ENCODE measurements at places on chromosomes 12 and 14.
A peak's percentile ranks its signal among the peaks of the same experiment; 100 is the strongest.

GRCh38 chr12:12008931-12009611 lies 61.7 kb upstream of the BCL2L14 start:
- no peak for DNase-seq

DNA sequence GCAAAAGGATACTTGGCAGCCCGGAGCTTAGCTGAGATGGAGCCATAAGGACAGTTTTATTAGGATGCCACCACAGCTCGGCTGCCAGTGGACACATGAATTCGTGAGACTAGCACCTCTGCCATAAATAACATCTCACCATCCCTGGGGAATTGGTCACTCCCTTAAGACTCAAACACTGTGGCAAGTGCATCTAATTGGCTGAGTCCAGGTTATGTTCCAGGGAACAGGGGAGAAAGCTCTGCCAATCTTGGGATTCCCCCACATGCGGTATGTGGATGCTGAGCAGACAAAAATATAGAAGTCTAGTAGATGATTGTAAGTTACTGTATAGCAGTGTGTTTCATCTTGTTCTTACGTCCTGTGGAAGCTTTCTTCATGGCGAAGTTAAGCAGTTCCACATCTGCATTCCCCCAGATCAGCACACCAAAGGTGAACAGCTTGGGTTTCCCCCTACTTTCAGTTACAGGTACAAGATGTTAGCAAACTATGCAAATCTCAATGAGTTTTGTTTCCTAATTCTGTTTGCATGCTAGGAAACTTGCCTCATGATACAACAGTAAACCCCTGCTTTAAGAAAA lies 131.1 kb downstream of the ETV6 start:
- DNase-seq: no peak

GRCh38 chr12:20415641-20416040 lies 47.3 kb downstream of the PDE3A start:
- no peak for DNase-seq

- no peak for DNase-seq
Observed at GRCh38 chr12:69719336-69720316, 19.0 kb upstream of the RAB3IP start.

- no peak for DNase-seq
Observed at GRCh38 chr14:71764701-71765382, 167.4 kb upstream of the RGS6 start.

- no peak for DNase-seq
Observed at GRCh38 chr12:68831272-68831671, 23.3 kb downstream of the MDM2 start.

- no peak for DNase-seq
Observed at GRCh38 chr14:88044776-88045446, 40.0 kb downstream of the GPR65 start.

GRCh38 chr14:67447033-67447381 lies 35.0 kb upstream of the PLEK2 start:
- no peak for DNase-seq

GRCh38 chr12:22051114-22051698 lies 5.2 kb downstream of the CMAS start:
- no peak for DNase-seq

DNA sequence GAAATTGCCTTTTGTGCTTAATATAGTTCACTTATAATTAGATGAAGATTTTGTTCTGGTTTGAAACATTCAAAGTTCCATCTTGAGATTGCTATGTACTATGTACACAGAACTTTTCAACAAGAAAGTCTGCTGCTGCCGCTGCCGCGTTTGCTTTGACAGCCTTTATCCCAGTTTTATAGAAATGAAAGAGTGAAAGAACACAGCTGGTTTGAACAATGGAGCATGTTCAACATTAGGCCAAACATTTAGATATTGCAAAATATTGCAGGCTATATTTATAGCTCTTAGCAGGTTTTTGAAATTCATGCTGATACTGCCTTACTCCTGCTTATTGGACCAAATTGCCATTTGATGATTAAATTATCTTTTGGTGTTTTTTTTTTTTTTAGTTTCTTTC lies 299.8 kb upstream of the PRKD1 start:
- no peak for DNase-seq

GRCh38 chr14:64704143-64704742 lies at the start of gene PLEKHG3:
TSS of gene PLEKHG3 (plus strand) at chr14:64704424. CDS start at chr14:64727632, 23,208 bp downstream.
- DNase-seq: no peak

GRCh38 chr14:85415015-85415712 lies 114.8 kb upstream of the FLRT2 start:
- DNase-seq: peak; percentile 77

- no peak for DNase-seq
Observed at GRCh38 chr14:36367985-36368774, 47.7 kb upstream of the MBIP start.

DNA sequence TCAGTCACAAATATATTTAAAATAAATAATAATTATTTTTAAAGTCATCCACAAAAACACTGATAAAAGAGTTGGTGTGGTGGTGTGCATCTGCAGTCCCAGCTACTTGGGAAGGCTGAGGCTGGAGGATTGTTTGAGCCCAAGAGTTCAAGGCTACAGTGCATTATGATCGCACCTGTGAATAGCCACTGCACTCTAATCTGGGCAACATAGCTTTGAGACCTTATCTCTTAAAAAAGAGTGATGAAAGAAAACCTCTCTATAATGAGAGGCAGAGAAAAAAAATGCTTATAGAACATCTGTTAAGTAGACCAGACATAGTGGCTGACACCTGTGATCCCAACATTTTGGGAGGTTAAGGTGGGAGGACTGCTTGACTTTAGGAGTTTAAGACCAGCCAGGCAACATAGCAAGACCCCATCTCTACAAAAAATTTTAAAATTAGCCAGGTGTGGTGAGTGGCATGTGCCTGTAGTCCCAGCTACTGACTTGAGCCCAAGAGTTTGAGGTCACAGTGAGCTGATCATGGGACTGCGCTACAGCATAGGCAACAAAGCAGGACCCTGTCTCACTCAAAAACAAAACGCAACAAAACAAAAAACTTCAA lies 50.5 kb downstream of the RALGAPA1 start:
- DNase-seq: no peak

DNA sequence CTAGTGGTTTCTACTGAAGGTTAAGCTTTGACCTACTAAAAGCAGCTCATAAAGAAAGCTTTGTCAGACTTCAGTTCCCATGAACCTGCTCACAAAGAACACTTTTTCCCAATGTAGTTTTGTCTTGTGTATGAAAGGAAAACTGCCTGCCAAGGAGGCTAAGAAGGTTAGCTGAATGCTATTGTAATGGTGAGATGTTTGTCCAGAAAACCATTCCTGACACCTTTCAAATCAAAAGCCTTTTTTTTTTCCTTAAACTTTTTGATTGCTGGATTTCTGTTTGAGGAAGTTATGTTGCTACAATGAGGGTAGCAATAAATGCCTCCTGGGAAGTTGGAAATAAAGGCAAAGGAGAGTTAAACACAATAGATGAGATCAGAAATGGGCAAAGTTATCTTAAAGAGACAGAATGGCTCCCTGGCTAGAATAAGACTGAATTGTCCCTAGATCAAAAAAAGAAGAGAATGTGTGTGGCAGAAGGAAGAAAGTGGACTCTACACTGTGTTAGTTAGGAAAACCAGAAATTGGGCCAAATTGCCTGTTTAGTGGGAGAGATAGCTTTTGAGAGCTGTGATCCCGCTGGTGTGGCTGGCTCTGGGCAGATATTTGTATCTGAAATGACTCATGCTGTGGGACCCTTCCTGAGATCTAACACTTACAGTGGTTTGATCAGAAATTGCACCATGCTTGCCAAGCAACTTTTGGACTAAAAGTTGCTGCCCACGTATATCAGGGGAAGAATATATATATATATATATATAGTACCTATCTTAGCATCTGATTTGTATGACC lies 27.5 kb downstream of the TECPR2 start:
- DNase-seq: no peak

DNA sequence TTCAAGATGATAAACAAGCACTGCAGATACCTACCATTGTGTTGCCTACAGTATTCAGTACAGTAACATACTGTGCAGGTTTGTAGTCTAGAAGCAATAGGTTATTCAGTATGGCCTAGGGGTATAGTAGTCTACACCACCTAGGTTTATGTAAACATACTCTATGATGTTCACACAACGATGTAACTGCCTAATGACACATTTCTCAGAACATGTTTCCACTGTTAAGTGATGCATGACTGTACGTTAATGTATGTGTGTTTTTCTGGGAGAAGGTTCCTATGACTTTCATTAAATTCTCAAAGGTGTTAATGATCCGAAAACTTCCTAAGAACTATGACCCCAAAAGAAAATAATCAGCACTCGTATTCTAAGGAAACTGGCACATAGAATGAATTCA lies 20.9 kb upstream of the CALM1 start:
- DNase-seq: no peak

GRCh38 chr12:25796523-25797000 lies 161.9 kb upstream of the RASSF8 start:
- DNase-seq: no peak

GRCh38 chr12:92735131-92735721 lies 32.4 kb downstream of the PLEKHG7 start:
- DNase-seq: peak; percentile 93

DNA sequence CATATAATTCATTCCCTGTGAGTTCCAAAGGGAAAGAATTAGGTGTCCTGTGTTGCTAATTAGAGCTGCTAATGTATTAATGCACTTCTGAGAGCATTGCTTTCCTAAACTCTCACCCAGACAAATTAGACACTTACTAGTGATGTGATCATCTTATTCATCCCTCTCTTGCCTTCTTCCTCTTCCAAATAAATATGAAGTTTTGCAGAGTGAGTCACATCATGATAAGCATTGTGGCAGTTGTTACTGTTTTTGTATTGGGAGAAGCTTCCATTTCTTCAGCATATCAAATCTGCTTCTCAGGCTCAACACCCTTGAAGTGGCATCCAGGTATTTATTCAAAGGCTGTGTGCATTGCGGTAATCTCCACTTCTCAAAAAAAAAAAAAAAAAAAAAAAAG lies 37.3 kb upstream of the E2F7 start:
- DNase-seq: no peak

DNA sequence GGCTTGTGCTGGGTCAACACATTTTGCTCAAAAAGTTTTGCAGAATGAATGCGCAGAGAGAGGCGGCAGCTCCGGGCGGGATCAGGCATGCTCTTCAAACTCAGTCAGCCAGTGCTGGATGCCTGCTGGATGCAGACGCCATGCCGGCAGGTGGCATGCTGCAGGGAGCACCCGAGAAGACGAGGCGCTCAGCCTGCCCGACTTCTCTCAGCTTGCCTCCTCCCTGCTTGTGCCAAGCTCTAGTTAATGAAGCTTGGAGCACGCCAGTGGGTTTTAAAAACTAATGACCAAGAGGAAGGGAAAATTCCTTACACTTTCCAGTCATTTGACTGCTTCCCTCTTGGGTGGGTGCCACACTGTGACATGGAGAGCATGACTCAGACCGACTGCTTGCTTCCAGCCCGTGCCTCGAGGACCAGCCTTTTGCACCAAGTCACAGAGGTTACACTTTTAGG lies 39.8 kb downstream of the SLC24A4 start:
- peak; percentile 20 for DNase-seq

GRCh38 chr12:642633-643474 lies 20.4 kb downstream of the NINJ2 start:
- no peak for DNase-seq

DNA sequence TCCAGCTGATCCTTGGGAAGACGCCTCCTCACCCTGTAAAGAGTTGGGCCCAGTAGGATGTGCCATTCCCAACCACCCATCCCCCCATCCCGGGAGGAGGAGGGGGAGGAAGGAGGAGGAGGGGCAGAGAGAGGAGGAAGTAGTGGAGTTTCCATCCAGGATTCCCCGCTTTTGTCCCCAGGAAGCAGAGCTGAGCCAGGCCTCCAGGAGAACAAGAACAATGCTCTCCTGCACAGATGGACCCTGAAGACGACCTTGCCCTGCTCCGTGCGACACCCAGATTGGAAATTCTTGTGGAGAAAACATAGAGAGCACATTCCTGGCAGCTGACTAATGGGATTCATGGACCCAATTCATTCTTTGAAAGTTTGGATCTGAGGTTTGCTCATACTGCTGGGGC lies 132.3 kb upstream of the CRY1 start:
- DNase-seq: no peak

GRCh38 chr12:108675792-108676191 lies 42.1 kb upstream of the SELPLG start:
- DNase-seq: no peak

DNA sequence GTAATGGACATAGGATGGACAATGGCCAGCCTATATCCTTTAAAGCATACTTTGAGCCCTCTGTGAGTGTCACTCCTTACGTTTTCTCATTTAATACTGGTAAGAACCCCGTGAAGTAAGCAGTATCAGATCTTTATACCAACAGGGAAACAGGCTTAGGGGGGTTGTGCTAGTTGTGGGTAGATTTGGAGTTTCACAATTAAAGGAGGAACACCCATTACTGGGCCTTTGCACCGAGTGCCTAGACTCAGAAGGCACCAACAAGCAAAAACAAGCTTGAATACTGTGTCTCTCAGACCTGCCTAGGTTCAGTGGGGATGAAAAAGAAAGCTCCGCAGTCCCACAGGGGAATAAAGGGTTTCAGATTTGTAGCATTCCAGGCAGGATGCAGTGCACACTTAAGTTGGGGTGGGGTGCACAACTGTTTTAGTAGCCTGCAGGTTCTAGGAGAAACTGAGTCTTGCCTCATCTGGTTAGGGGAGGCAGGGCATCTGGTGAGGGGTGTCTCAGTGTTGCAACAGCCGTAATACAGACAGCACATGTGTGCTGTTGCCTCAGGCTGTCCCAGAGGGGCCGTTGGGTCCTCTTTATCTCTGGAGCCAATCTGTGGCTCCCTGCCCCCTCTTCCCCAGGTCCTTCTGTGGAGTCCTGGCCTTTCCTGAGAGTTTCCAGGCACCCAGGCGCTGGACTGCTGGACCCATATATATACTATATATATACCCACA lies 51.2 kb downstream of the IRAK3 start:
- no peak for DNase-seq

DNA sequence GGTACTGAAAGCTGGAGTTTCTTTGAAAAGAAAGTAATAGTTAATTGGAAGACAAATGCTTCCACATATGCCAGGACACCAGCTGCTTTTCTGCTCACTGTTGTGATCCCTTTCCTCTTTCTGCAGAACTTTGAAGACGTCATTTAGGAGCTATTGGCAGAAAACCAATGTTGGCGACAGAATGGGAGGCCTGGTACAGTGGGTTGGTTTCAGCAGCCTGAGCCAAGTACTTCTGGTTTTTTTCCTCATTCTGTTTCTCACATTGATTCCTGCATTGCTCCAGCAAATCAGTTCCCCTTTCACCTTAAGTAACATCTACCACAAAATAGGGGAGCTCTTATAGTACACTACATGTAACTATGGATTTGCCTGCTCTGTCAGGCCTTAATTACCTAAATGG lies 96.9 kb downstream of the FIGNL2 start:
- DNase-seq: no peak

DNA sequence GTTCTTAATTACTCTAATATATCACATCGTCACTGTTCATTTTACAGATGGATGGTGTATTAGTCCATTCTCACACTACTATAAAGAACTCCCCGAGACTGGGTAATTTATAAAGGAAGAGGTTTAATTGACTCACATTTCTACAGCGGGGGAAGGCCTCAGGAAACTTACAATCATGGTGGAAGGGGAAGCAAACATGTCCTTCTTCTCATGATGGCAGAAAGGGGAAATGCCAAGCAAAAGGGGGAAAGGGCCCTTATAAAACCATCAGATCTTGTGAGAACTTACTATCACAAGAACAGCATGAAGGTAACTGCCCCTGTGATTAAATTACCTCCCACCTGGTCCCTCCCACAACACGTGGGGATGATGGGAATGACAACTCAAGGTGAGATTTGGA lies 6.5 kb downstream of the TMBIM4 start:
- no peak for DNase-seq

- no peak for DNase-seq
Observed at GRCh38 chr14:100838493-100839314, 12.8 kb downstream of the MEG3 start.
